ENCODE measurements at places on chromosomes 7 and 10.

DNA sequence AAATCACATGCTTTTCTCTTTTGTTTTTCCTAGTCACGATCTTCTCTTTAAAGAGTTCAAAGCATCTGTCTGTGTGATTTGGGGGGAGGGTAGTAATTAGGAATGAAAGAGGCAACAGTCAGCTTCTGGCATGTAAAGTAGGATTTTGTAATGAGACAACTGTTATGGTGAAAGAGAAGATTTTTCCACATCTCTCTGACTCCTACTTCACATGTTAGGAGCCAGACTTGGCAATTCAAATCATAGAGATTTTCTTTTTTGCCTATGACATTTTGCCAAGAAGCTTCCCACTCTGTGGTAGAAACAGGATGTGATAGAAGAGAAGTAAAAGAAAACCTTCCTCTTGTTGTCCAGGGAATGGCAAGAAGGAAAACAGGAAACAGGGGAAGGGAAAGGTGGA is 38.3 kb upstream of the KLHL7 start:
- DNase-seq, result no peak

DNA sequence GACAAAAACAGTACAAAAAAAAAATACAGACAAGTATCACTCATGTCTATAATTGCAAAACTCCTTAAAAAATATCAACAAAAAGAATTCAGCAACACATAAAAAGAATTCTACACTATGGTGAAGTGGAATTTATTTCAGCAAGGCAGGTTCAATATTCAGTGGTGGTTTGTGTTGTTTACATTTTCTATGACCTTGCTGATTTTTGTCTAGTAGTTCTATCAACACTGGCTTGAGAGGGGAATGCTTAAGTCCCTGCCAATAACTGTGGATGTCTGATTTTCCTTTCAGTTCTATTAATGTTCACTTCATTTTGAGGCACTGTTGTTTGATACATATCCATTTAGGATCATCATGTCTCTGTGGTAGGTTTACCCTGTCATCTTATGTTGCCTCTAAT is 58.5 kb downstream of the CADPS2 start:
- DNase-seq, result no peak

DNA sequence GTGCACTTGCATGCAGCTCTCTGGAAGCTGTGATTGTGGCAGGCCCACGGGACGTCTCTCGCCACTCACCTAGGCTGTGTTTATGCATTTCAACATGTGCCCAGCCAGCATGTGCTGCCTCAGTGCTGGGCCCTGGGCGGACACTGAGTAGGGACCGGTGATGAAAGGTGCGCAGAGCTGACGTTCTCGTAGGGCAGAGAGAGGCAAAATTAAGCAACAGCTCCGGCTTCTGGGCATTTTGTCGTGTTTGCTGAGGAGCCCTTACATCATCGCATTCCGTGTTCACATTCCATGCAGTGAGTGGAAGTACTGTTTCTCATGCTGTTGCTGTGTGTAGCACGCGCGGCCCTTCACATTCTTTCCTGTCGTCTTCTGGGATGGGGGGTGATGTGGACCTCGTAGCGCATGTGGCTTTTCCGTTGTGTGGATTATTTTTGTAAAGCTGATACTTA is 50.5 kb downstream of the PRF1 start:
- no peak for DNase-seq

GRCh38 chr10:24722131-24722675 is 1.5 kb downstream of the ARHGAP21 start:
- DNase-seq, result no peak

GRCh38 chr10:124296121-124296812 is 122.5 kb downstream of the OAT start:
- no peak for DNase-seq

DNA sequence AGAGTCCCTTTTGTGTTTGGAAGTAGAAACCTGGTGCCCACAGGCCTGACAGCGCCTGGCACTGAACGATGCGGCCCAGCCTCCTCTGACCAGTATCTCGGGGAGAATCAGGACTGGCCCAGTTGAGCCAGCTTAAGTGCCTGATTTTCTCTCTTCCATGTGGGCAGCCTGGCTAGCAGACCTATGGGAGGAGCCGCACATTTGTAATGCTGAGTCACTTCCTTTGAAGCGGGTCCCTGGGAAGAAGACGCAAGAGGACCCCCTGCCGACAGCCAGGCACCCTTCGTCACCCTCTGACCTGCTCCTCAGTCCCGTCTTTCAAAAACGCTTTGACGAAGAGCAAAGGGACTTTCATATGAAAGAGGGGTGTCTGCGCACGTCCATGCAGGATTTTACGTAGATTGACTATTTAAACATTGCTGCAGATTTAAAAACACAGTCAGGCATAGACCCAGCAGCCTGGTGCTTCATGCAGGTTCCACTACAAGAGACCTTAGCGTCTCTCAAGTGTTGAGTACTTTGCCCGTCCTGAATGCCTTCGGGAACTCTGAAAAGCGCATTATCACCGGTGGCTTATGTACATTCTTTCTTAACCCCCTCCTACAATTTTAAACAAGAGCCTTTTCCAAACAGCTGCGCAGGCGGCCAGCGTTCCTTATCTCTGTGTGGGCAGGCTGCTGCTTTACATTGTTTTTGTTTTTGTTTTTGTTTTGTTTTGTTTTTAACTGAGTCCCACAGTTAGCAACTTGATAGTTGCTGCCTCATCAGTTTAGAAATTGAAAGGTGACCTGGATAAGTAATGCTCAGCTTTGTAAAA is 36.5 kb upstream of the AP5Z1 start:
- peak; percentile 40 for DNase-seq

GRCh38 chr10:69413221-69413865 is 3.4 kb downstream of the TACR2 start:
- no peak for DNase-seq

GRCh38 chr7:129103561-129104324 is 40.8 kb upstream of the TSPAN33 start:
- DNase-seq, result no peak
